ENCODE measurements at places on chromosomes 5 and 9. TPM values are rescaled to one million over a fixed set of nuclear protein-coding genes. Genes with fewer than 3 reads are reported as not detected.

Gene PCDHGB6
- total RNA-seq, result not detected

Gene CARTPT
- total RNA-seq, result not detected

Gene BSPRY
- 7.3 TPM for total RNA-seq

Gene OR1Q1
- not detected for total RNA-seq

Gene CDC25C
- 18.4 TPM for total RNA-seq

Gene SMIM15
- total RNA-seq, result 50.9 TPM

Gene GLIPR2
- total RNA-seq, result 45.3 TPM

Gene CFAP77
- not detected for total RNA-seq

Gene PHF2
- total RNA-seq, result 26.8 TPM

Gene CDH9
- total RNA-seq, result not detected

Gene STPG3
- total RNA-seq, result not detected

Gene COL23A1
- total RNA-seq, result 0.18 TPM

Gene DDX4
- total RNA-seq, result 0.83 TPM

Gene SRA1
- total RNA-seq, result 38.3 TPM

Gene PHYHD1
- total RNA-seq, result 1.1 TPM

Gene BARHL1
- not detected for total RNA-seq

Gene KLF9
- 19.2 TPM for total RNA-seq

Gene OR13D1
- not detected for total RNA-seq

Gene NOXA1
- 0.73 TPM for total RNA-seq

Gene C9
- total RNA-seq, result not detected

Gene DRD1
- total RNA-seq, result not detected

Gene GABRA6
- total RNA-seq, result not detected

Gene GMCL2
- not detected for total RNA-seq

Gene UBAP1
- total RNA-seq, result 39.1 TPM

Gene OR5C1
- not detected for total RNA-seq

Gene MVB12B
- total RNA-seq, result 1.8 TPM

Gene MAMDC4
- 12.5 TPM for total RNA-seq

Gene CCDC171
- total RNA-seq, result 2.1 TPM

Gene SLC35D2
- 14.7 TPM for total RNA-seq

Gene DMRTA1
- not detected for total RNA-seq

Gene CCNI2
- total RNA-seq, result 6.4 TPM

Gene ESM1
- 0.83 TPM for total RNA-seq

Gene PDE6A
- total RNA-seq, result not detected

Gene MYMK
- total RNA-seq, result not detected

Gene GHR
- total RNA-seq, result not detected

Gene MTMR12
- total RNA-seq, result 29.6 TPM

Gene ENHO
- total RNA-seq, result not detected

Gene ZNF484
- 13.2 TPM for total RNA-seq

Gene INSL6
- total RNA-seq, result not detected

Gene GARIN3
- 0.13 TPM for total RNA-seq

Gene WNK2
- total RNA-seq, result not detected

Gene PCDHAC2
- not detected for total RNA-seq

Gene PIP5KL1
- 1.5 TPM for total RNA-seq

Gene OBP2B
- total RNA-seq, result not detected

Gene WWC1
- not detected for total RNA-seq

Gene ORM2
- not detected for total RNA-seq

Data from activated CD4-positive, alpha-beta memory T cell treated with anti-CD3 and anti-CD28 coated beads, Interleukin-2, amount 10 ng/mL, durations not matched to agents 7 days and 5 days (primary cell).